ENCODE measurements at places on chromosomes 12 and 14.
A peak's percentile ranks its signal among the peaks of the same experiment; 100 is the strongest.

GRCh38 chr12:132432126-132432705 lies 57.7 kb upstream of the FBRSL1 start:
- no peak for DNase-seq

DNA sequence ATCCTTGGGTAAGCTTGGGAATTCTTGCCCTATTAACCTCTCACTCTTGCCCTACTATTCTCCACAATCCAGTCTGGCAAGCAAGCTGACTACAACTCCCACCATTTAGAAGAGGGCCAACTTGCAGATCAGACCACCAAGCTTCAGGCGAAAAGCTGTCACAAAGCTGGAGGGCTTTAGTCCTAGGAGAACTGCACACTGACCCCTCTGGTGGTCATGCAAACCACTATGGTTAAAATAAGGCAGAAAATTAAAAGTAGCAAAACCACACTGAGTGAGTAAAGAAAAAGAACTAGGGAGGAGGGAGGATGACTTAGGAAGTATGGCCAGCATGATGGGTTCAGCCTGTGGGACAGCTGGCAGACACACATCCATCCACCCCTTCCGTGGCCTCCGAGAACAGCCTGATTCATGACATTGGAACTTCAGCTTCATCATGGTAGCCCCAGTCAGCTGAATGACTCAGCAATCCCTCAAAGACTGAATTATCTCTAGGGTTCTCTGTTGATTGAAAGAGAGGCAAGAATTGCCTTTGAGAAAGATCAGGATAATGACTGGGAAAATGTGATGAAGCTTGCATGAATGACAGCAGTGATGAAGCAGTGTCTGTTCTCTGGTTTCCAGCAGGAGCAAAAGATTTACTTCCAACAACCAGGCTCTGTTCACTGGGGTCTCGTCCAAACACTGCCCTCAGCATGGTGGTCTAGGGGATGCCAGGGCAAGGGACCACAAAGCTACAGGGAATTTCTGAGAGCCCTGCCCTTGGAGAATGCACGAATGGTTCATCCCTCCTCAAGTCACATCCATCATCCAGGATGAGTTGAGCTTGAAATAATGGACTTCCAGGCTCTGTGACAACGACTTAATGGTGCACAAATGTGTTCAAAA lies 24.4 kb downstream of the PITPNM2 start:
- DNase-seq: peak; percentile 97

- no peak for DNase-seq
These were observed 56.9 kb downstream of the IGF1 start for GRCh38 chr12:102423462-102423861.

DNA sequence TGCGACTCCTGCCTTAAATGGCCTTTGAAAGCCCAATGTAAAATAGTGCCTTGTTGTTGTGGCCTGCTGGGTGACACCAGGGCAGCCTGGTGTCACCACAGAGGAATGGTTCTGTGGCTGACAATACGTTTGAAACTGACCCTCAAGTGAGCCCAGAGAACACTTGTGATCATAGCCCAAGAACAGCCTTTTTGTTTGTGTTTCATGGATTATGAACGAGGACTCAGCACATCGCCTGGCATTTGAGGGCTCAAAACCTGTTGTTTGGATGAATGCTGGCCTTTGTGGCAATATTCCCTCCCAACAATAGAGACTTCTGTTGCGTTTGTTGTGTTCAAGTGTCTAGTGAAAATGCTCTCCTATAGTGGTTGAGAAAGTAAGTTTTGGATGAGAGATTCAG lies 48.5 kb downstream of the TSPAN9 start:
- no peak for DNase-seq

DNA sequence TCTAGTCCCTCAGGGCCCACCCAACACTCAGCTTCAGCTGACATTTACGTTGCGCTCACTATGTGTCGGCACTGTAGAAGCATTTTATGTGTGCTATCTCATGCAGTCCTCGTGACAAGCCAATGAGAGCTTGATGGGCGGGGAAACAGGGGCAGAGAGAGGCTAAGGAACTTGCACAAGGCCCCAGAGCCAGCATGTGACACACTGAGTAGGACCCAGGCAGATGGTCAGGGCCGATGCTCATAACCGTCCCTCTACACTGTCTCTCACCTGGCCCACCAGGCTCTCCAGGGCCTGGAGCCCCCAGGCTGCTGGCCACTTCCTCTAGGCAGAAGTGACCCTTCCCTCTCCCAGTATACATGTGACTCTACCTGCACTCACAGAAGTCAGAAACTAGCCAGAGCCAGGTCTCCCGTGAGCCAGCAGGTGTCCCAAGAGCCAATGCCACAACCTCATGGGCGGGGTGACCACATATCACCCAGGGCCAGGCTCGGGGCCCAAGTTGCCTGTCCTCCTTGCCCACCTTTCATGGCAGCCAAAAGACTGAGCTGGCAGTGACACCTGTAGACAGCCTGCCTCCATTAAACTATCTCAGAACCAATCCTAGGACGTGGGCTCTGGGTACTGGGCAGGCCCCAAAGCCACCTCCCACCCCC lies 38.3 kb downstream of the TTC7B start:
- no peak for DNase-seq

Measured in NCI-H226 (cell line).